ENCODE measurements at places on chromosomes 6 and 20.

GRCh38 chr6:107666981-107667601 lies 157.0 kb downstream of the SCML4 start:
- no peak for DNase-seq

DNA sequence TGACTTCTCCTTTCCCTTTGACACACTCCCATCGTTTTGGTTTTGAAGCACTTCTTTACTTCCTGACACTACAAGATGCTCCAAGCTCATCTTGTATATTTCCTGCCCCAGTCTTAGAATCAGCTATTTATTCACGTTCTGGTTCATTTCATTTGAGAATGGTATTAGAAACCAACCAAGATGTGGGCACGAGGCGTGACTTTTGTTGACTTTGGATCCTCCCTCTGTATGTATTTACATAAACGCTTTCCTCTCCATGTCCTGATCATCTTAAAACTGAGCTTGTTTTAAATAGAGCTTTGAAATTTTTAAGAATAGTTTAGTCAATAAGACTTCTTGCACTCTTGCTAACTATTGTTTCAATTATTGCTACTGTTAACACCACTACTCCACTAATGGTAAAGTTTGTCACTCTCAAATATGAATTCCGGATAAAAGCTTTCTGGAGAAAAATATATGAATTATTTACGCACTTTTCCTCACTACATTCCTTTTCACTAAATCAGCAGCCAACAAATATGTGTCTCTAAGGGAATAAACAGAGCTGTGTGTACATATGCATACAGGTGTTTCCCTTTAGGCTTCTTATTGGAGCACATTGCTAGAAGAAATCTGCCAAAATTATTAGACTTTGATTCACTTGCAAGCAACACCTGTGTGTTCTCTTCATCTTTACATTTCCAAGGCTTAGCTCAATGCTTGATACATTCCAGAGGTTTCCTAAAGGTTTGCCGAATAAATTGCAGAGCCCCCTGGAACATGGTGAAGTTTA lies 77.3 kb upstream of the TMEM244 start:
- DNase-seq, result no peak

- no peak for DNase-seq
These were observed 14.7 kb upstream of the PSMF1 start for GRCh38 chr20:1103751-1104150.

DNA sequence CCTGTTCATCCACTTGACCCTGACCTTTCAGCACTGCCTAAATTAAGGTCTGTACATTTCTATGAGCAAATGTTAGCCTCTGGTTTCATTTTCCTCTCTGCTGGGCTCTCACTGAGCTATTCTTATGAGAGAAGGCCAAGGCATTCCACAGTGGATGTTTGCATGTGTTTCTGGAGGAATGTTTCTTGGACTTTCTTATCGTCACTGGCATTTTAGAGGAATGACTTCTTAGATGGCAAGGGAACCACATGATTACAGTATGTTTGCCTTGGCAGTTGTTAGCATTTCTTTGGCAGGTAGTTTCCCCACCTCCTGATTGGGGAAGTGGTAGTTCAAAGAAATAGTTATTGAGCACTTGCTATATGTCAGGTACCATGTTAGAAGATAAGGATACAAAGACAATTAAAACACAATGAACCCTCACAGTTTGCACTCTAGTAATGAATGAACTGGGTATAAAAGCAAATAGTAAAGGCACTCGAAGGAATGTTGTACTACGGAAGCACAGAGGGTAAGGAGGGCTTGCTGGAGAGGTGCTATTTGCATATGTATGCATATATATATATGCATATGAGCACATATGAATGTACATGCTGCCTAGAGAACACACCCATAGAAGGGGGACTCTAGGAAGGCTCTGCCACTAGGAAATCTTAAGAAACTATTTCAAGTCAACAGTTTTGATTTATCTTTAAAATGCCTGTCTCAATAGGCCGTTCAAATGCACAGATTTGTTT lies 307.4 kb downstream of the EYA4 start:
- no peak for DNase-seq
